Bronchial smooth muscle cell (primary cell): ENCODE measurements at places on chromosomes 7 and 10. TPM values are rescaled to one million over a fixed set of nuclear protein-coding genes. Genes with fewer than 3 reads are reported as not detected.

Gene UROS
- total RNA-seq = 38.1 and 69.2 TPM in 2 replicates

Gene ZNF804B
- not detected in 2 replicates for total RNA-seq

Gene ARL3
- total RNA-seq = 8.4 and 9.5 TPM in 2 replicates

Gene FGFR2
- under 0.01 and 0.09 TPM in 2 replicates for total RNA-seq

Gene PRLHR
- 0.09 TPM in 1 of 2 replicates, not detected in the other for total RNA-seq

Gene GARIN1A
- 0.52 and 0.63 TPM in 2 replicates for total RNA-seq

Gene OR6V1
- total RNA-seq = not detected in 2 replicates

Gene JAZF1
- 5.9 and 6.0 TPM in 2 replicates for total RNA-seq

Gene EPDR1
- total RNA-seq = 6.0 and 13.0 TPM in 2 replicates

Gene ANKRD26
- total RNA-seq = 5.2 and 8.7 TPM in 2 replicates

Gene MEST
- 4.6 and 18.0 TPM in 2 replicates for total RNA-seq

Gene NEUROD6
- total RNA-seq = not detected in 2 replicates

Gene SHH
- total RNA-seq = not detected in 2 replicates

Gene SMKR1
- not detected in 2 replicates for total RNA-seq

Gene MAT1A
- not detected in 2 replicates for total RNA-seq

Gene TAS2R5
- total RNA-seq = 0.43 and 0.79 TPM in 2 replicates

Gene INMT
- total RNA-seq = 14.3 and 17.0 TPM in 2 replicates

Gene TDRD1
- total RNA-seq = 0.16 TPM in 1 of 2 replicates, not detected in the other

Gene FIS1
- total RNA-seq = 274 and 310 TPM in 2 replicates

Gene GRM3
- not detected in 2 replicates for total RNA-seq

Gene AIFM2
- 5.0 and 9.0 TPM in 2 replicates for total RNA-seq

Gene GIGYF1
- 13.6 and 22.8 TPM in 2 replicates for total RNA-seq

Gene CPN1
- total RNA-seq = not detected in 2 replicates

Gene ANXA8
- total RNA-seq = 0.32 and 0.52 TPM in 2 replicates

Gene HECTD2
- 4.7 and 12.5 TPM in 2 replicates for total RNA-seq

Gene SRRM3
- total RNA-seq = 0.79 and 0.94 TPM in 2 replicates

Gene NKX1-2
- not detected in 2 replicates for total RNA-seq

Gene LIPF
- total RNA-seq = not detected in 2 replicates

Gene CRPPA
- total RNA-seq = 0.60 and 0.95 TPM in 2 replicates

Gene LRRC4
- 0.32 and 1.9 TPM in 2 replicates for total RNA-seq

Gene ACSM6
- not detected in 2 replicates for total RNA-seq

Gene OR2A12
- total RNA-seq = not detected in 2 replicates

Gene TMEM196
- total RNA-seq = not detected in 2 replicates

Gene TEX47
- not detected in 2 replicates for total RNA-seq

Gene UNCX
- total RNA-seq = not detected in 2 replicates

Gene CYP3A7
- 0.34 and 1.1 TPM in 2 replicates for total RNA-seq

Gene PDCD4
- 86.2 and 168 TPM in 2 replicates for total RNA-seq

Gene MEIG1
- total RNA-seq = 0.52 TPM in 1 of 2 replicates, not detected in the other

Gene MBLAC1
- total RNA-seq = 1.8 and 4.7 TPM in 2 replicates

Gene CHCHD1
- 23.6 and 25.4 TPM in 2 replicates for total RNA-seq

Gene LRRD1
- under 0.01 TPM in 1 of 2 replicates, not detected in the other for total RNA-seq

Gene PPP1R17
- total RNA-seq = under 0.01 TPM in 1 of 2 replicates, not detected in the other

Gene WEE2
- total RNA-seq = 0.17 TPM in 1 of 2 replicates, not detected in the other

Gene SPAM1
- total RNA-seq = not detected in 2 replicates

Gene OR6B1
- total RNA-seq = not detected in 2 replicates
